ENCODE measurements at places on chromosomes 16 and 17. TPM values are rescaled to one million over a fixed set of nuclear protein-coding genes. Genes with fewer than 3 reads are reported as not detected.
A peak's percentile ranks its signal among the peaks of the same experiment; 100 is the strongest.

SCN4A gene
- total RNA-seq, result 0.05 TPM

ANKFY1 gene
- total RNA-seq, result 73.4 TPM

CDH13 gene
- 8.7 TPM for total RNA-seq

ABCC3 gene
- total RNA-seq, result 120 TPM

ESRP2 gene
- 62.6 TPM for total RNA-seq

LITAFD gene
- not detected for total RNA-seq

CCL2 gene
- total RNA-seq, result 444 TPM

CES5A gene
- total RNA-seq, result not detected

GRCh38 chr17:68602289-68602688, 1.1 kb upstream of the FAM20A start:
- peaks cover 55% of the 10 kb centered on the region for H3K4me1 ChIP-seq
- peak overlapping the region; percentile 66 for H3K4me3 ChIP-seq
- peak overlapping the region; percentile 89 for H3K27ac ChIP-seq
- H3K36me3 ChIP-seq, result no peaks in the 10 kb centered on the region

DNA sequence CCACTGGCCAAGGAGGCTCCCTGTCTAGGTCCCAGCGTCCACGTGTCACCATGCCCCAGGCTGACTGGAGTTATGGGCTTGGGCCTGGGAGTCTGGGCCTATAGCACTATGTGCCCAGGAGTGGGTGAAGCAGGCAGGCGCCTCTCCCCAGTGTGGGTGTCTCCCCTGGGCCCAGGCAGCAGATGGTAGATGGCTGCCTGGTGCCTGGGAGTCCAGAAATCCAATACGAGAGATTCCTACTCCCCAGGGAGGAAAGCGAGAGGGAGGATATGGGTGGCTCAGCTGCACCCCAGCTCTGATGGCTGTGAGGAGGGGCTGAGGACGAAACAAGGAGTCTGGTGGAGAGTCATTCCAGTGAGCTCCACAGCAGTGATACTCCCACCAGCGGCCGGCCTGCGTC, 5.0 kb downstream of the KCNH6 start:
- no peaks in the 10 kb centered on the region for H3K36me3 ChIP-seq
- no peak overlapping the region for H3K4me3 ChIP-seq
- no peaks in the 10 kb centered on the region for H3K4me1 ChIP-seq

DNA sequence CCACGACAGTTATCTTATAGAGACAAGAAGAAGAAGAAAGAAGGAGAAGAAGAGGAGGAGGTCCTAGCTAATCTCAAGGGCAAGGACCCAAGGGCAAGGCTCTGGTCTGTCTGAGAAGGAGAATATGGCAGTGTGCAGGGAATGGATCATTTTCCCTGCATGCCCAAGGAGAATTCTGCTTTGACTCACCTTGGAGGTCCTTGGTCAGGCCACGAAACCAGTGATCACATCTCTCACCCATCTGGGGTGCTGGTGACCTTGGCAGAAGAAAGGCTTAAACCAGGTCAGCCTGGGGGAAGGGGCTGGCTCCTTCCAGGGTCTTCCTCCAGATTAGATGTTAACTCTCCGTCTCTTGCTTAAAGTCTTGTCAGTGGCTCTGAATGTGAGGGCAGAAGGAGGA, 1.6 kb upstream of the FMNL1 start:
- H3K27me3 ChIP-seq, result no peaks in the 10 kb centered on the region
- H3K27ac ChIP-seq, result no peak overlapping the region
- H3K36me3 ChIP-seq, result no peaks in the 10 kb centered on the region
- H3K4me1 ChIP-seq, result peaks cover 4% of the 10 kb centered on the region

- no peaks in the 10 kb centered on the region for H3K36me3 ChIP-seq
- no peaks in the 10 kb centered on the region for H3K27me3 ChIP-seq
- H3K4me1 ChIP-seq, result no peaks in the 10 kb centered on the region
- H3K4me3 ChIP-seq, result no peak overlapping the region
Observed at GRCh38 chr17:31291820-31292219, 5.2 kb downstream of the OMG start.

- peak overlapping the region; percentile 100 for H3K4me3 ChIP-seq
- H3K27ac ChIP-seq, result no peak overlapping the region
- no peak for DNase-seq
- H3K27me3 ChIP-seq, result no peaks in the 10 kb centered on the region
Observed at GRCh38 chr17:5467416-5467815, 1.4 kb downstream of the DHX33 start.

DNA sequence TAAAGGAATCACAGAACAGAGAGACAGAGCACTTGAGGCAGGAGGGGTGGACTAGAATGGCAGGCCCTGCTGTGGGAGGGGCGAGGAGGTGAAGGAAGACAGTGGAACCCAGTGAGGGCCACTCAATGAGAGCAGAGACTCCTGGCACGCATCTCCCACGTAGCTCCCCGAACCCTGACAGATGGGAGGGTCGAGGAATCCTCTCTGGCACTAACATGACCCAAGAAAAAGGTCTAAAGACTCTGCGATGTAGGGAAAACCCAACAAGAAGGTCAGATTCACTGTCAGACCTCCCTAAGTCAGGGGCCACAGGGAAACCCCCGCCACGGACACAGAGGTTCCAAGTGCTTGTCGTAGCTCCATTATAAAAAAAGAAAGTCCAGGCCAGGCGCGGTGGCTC, 15.0 kb downstream of the ZDHHC7 start:
- H3K4me1 ChIP-seq, result peaks cover 33% of the 10 kb centered on the region
- H3K27ac ChIP-seq, result peak overlapping the region; percentile 92
- no peak for DNase-seq
- no peaks in the 10 kb centered on the region for H3K27me3 ChIP-seq
- peaks cover 32% of the 10 kb centered on the region for H3K36me3 ChIP-seq

DNA sequence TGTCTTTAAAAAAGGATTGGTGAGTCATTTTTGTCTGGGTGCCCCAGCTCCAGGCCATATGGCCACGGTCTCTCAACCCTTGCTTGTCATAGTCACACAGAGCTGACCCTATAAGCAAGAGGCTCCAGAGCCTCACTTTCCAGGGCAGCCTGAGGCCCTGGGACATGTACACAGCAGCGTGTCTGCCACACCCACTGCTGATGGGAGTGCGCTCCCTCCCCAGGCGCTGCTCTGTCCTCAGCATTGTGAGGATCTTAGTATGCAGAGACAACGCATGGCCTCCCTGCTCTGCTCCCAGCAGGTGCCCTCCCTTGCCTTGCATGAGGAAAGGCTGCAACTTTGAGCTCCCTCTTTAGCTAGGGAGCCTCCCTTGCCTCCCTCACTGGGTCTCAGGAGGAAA, 80.8 kb upstream of the CRHR1 start:
- H3K27ac ChIP-seq, result no peak overlapping the region
- no peak overlapping the region for H3K4me3 ChIP-seq
- H3K27me3 ChIP-seq, result peaks cover 55% of the 10 kb centered on the region
- H3K4me1 ChIP-seq, result no peaks in the 10 kb centered on the region
- DNase-seq, result no peak
- no peaks in the 10 kb centered on the region for H3K36me3 ChIP-seq

- no peak overlapping the region for H3K4me3 ChIP-seq
- H3K36me3 ChIP-seq, result peaks cover 43% of the 10 kb centered on the region
- no peaks in the 10 kb centered on the region for H3K4me1 ChIP-seq
- no peak for DNase-seq
- H3K27ac ChIP-seq, result no peak overlapping the region
Observed at GRCh38 chr17:68556551-68556950, 44.3 kb downstream of the PRKAR1A start.

DNA sequence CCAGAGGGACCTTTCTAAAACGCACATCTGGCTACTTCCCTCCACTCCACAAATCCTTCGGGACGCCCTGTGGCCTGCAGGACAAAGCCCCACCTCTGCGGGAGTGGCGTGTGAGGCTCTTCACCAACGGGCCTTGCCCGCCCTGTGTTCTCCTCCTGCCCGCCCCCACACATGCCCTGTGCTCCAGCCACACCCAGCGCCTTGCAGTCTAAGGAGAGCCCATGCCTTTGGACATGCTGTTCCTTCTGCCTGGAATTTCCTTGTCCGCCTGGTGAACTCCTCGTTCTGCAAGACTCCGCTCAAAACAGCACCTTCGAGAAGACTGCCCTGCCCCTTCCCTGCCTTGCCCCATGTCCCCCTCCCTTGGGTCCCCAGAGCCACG, 7.4 kb downstream of the ELOB start:
- peaks cover 5% of the 10 kb centered on the region for H3K36me3 ChIP-seq
- peak; percentile 60 for DNase-seq
- no peaks in the 10 kb centered on the region for H3K27me3 ChIP-seq
- H3K4me3 ChIP-seq, result no peak overlapping the region
- H3K4me1 ChIP-seq, result peaks cover 13% of the 10 kb centered on the region

DNA sequence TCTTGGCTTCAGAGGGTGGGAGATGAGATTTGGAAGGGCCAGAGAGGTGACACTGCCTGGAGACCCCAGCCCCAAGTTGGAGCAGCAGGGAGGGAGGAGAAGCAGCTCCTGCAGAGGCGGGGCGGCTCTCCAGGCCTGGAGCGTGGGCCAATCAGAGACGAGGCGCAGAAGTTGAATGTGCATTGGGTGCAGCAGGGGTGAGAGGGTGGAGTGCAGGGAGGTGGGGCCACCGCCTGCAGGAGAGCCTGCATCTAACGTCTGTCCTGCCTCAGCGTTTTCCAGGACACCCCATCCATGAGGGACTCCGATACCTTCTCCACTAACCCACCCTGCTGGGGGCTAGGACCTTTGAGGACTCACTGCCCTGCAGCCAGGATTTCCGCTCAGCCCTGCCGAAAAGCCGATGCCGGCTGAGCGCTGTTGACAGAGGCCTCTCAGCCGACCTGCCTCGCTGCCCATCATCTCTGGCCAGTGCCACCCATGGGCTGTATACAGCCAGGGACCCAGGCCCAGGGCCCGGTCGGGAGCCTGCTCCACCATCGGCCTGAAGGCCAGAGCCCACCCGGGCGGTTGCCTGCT, 146.2 kb downstream of the ENGASE start:
- H3K4me3 ChIP-seq, result no peak overlapping the region
- no peaks in the 10 kb centered on the region for H3K36me3 ChIP-seq
- DNase-seq, result peak; percentile 75
- H3K27ac ChIP-seq, result no peak overlapping the region

DNA sequence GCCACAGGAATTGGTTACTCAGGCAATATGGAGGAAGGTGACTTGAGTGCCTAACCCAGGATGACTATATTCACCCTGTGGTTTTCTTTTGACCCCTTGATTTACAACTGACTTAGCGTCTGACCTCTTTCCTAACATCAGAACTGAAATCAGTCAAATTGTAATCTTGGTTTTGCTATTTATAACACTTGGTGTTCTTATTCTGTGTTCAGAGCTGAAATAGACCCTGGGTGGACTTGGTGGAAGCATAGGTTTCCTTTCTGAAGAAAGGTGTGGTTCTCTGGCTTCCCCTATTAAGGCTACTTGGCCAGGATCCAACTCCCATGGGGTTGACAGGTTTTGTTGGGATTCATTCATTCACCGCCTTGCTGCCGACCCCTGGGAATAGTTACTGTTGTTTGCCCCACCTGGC, 80.8 kb downstream of the CLEC16A start:
- H3K27me3 ChIP-seq, result no peaks in the 10 kb centered on the region
- H3K4me3 ChIP-seq, result no peak overlapping the region
- no peak for DNase-seq
- no peak overlapping the region for H3K27ac ChIP-seq

DNA sequence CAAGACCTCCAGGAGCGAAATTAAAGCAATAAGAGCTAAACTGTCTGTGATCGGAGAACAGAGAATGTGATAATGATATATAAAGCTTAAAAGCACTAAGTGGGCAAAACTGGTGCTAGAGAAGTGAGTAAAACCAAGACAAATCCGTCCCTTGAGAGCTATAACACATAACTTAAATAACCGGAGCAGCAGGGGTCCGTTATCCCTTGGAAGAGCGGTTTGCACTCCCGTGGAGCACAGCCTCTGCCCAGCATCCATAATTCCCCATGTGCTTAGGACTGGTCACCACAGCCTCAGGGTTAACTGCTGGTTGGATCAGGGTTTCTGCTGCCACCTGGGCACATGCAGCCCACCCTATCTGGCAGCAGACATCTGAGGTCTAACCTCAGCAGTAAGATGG, 489.0 kb downstream of the NPIPA7 start:
- H3K27ac ChIP-seq, result no peak overlapping the region
- H3K27me3 ChIP-seq, result peaks cover 60% of the 10 kb centered on the region
- no peak for DNase-seq
- no peaks in the 10 kb centered on the region for H3K4me1 ChIP-seq

GRCh38 chr17:81044428-81044763, 9.4 kb downstream of the BAIAP2 start:
- no peak for DNase-seq
- peaks cover 50% of the 10 kb centered on the region for H3K4me1 ChIP-seq
- H3K4me3 ChIP-seq, result no peak overlapping the region
- no peaks in the 10 kb centered on the region for H3K36me3 ChIP-seq
- peak overlapping the region; percentile 78 for H3K27ac ChIP-seq

GRCh38 chr17:32281011-32281451, 15.4 kb downstream of the RHBDL3 start:
- H3K27me3 ChIP-seq, result peaks cover 12% of the 10 kb centered on the region
- no peak overlapping the region for H3K27ac ChIP-seq
- no peak for DNase-seq

- peaks cover 13% of the 10 kb centered on the region for H3K4me1 ChIP-seq
- H3K4me3 ChIP-seq, result no peak overlapping the region
- no peak overlapping the region for H3K27ac ChIP-seq
Observed at GRCh38 chr16:81462683-81463082, 18.1 kb downstream of the CMIP start.

All from left lung (tissue), 14 donors.